ENCODE measurements at places on chromosomes 7 and 10.

- DNase-seq, result peak; percentile 56
Measured at GRCh38 chr10:72375585-72375984, 20.9 kb upstream of the DNAJB12 start.

- DNase-seq, result peak; percentile 12
Measured at GRCh38 chr10:25175527-25176420, 973 bp downstream of the GPR158 start.

DNA sequence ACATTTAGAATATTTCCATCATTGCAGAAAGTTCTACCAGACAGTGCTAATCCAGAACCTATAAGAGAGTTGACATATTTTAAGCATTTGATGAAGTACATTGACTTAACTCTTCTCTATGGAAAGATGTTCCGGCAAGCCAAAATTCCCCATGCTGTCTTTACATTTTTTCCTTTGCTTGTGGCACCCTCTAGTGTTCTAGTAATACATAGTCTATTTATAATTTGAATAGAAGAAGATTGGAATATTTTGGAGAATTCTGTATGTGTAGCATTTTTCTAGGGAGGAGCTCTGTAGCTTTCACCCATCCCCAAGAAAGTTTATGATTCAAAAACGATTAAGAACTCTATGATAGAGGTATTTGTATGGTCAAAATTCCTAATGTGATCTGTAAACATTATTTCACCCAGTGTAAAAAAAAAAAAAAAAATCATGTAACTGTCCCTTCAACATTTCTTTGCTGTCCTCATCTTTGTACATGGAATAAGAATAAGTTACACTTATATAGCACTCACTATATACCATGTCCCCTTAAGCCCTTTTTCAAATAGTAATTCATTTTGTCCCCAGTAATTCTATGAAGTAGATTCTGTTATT lies 33.2 kb downstream of the NRF1 start:
- peak; percentile 60 for DNase-seq

DNA sequence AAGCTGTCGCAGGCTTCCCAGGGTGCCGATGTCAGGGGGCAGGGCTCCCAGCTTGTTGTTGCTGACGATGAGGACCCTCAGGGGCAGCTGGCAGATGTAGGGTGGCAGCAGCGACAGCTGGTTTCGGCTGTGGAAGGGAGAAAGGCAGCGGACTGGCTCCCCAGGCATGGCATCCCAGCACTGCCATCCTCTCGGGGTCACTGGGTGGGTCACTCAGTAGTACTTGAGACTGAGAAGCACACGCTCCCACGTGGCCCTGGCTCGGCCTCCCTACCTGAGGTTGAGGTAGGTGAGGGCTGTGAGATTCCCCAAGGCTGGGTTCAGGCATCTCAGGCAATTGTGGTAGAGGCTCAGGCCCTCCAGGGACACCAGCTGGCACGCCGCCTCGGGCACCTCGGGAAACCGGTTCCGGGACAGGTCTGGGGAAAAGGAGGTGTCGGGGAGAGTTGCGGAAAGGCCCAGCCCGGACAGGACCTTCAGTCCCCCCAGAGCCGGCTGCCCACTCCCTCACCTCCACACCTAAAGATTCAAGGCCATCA lies 3.8 kb downstream of the LRCH4 start:
- no peak for DNase-seq

All from Ammon's horn (tissue), 1 donor.